ENCODE measurements at places on chromosomes 7 and 10.

- DNase-seq: peak; percentile 65
Observed at GRCh38 chr7:27251652-27252590, 9.3 kb downstream of the EVX1 start.

GRCh38 chr7:2086229-2086628, 146.5 kb downstream of the MAD1L1 start:
- no peak for DNase-seq

- no peak for DNase-seq
Observed at GRCh38 chr7:113628948-113629847, 289.6 kb downstream of the PPP1R3A start.

DNA sequence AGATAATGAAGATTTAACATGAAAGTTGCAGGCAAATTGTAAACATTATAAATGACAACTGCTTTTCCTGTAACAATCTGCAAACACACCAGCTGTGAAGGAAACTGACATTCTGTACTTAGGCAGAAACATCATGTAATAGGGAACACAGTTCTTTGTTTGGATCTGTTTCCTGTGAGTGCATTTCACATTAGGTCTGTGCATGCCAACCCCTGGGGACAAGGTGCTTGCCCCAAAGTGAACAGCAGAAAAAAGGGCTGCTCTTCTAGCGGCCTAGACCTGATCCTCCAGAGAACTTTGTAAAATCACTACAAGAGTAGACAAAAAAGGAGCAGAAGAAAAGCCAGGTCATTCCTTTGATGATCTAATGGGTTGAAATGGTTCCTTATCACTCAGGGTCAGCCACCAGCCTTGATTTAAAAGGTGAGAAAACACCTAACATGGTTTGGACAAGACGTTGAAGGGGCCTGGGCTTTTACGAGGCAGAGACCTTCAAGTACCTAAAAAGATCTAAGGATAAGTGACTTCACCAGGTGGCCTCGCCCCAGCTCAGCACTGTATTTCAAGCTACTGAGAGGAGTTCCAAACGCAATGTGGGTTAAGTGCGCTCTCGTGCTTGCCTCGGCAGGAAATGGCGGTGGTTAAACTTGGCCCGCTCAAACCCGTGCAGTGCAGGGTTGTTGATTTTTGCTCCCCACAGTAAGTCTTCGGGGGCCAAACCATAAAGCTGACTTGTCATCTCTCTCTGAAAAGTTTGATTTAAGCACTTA, 249.7 kb downstream of the CREB5 start:
- no peak for DNase-seq

- no peak for DNase-seq
Observed at GRCh38 chr10:13291061-13291460, 8.8 kb downstream of the PHYH start.

Measured in small intestine (tissue), 16 donors.